ENCODE measurements at places on chromosomes 16 and 17. TPM values are rescaled to one million over a fixed set of nuclear protein-coding genes. Genes with fewer than 3 reads are reported as not detected.

- H3K27me3 ChIP-seq, result peaks cover 33% of the 10 kb centered on the region
- H3K36me3 ChIP-seq, result no peaks in the 10 kb centered on the region
- H3K27ac ChIP-seq, result no peak overlapping the region
- DNase-seq, result no peak
- H3K4me1 ChIP-seq, result no peaks in the 10 kb centered on the region
- no peak overlapping the region for H3K4me3 ChIP-seq
These were observed 41.6 kb downstream of the MAPT start for GRCh38 chr17:45935710-45936509.

DNA sequence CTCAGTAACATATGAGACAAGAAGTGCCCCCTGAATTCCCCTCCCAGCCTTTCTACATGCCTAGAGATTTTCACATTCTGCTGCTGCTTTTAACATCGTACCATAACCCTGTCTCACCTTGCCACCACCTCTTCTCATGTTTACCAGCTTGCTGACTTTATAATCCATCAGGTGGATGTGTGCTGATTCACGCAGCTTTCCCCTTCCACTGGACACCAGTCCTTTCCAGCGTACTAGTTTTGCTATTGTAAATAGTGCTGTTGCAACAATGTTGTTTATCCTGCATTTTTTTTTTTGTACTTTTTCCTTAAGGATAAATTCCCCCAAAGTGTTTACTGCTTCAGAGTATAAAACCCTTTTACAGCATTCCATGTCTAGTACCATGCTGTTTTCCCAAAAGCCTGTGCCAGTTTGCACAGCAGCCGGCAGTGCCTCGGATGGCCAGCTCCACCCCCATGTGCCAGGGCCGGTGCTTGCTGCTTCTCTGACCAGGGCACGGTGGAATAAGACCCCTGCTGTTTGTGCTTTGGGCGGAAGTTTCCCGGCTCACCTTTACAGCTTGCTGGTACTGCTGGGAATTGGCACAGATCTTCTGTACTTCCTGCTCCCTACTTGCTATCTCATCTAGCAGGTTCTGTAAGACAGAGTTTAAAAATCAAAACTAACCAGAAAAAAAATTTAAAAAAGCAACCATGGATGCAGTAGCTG is 41.3 kb downstream of the UBN1 start:
- H3K4me1 ChIP-seq, result no peaks in the 10 kb centered on the region
- H3K27me3 ChIP-seq, result no peaks in the 10 kb centered on the region
- H3K27ac ChIP-seq, result no peak overlapping the region

DNA sequence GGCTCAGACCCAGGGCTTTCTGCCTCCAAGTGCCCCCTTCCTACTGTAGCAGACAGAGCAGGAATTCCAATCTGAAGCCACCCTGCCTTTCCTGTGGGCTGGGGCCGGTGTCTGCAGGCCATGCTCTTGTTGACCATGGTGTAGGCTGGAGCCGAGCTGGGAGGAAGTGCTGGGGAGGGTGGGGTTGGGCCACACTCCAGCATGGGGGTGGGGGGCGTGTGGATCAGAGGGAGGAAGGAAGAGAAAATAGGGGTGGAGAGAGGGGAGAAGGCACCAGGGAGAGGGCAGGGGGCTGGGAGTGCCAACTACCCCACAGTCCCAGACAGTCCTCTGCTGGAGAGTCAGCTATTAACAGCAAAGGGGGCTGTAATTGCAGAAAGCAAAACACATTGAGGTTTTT is 54.3 kb upstream of the JPH3 start:
- no peak overlapping the region for H3K4me3 ChIP-seq
- H3K4me1 ChIP-seq, result no peaks in the 10 kb centered on the region
- no peak for DNase-seq

DNA sequence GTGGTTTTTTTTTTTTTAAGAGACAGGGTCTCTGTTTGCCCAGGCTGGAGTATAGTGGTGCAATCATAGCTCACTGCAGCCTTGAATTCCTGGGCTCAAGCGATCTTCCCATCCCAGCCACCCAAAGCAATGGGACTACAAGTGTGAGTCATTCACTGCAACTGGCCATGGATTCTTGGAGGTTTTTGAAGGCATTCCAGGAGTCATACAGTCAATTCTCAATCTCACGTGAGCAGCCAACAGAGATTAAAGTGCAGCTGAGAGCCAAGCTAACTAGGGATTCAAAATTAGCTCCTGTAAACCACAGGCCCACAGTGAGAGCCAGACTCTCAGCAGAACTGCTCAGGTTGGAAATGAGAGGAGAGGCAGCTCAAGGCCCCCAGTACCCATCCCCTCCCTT is 30.2 kb downstream of the XPO6 start:
- H3K4me1 ChIP-seq, result peaks cover 73% of the 10 kb centered on the region
- peak overlapping the region; percentile 93 for H3K27ac ChIP-seq
- no peak for DNase-seq
- peaks cover 47% of the 10 kb centered on the region for H3K36me3 ChIP-seq
- peak overlapping the region; percentile 25 for H3K4me3 ChIP-seq

DNA sequence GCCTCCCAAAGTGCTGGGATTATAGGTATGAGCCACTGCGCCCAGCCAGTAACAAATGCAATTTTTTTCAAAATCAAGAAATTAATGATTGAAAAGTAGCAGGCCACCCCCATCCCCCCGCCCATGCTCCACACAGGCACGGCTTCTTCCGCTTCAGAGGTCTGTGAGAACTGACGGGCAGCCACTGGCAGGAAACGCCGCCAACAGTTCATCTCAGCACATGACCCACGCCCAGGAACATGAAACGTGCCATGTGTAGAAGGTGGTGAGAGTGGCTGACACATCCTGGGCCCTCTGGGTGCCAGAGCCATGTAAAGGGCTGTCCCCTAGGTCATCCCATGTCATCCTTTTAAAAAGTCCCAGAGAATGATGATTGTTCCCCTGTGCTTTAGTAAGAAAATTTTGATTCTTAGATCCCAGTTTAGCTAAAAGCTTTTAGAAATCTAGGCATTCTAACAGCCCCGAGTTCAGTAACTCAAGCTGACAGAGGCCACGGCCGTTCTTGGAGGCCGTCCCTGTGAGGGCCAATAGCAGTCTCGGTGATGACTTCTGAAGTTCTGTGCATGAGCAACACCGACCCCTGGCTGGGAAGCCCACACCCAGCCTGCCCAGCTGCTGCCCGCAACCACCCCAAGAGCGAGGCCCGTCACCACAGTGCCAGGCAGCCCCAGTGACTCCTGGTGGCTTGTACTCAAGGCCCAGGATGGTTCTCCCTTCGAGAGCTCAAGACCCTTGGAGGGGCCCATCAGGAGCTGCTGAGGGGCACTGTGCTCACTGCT is 52.1 kb downstream of the KLHDC4 start:
- H3K4me1 ChIP-seq, result peaks cover 3% of the 10 kb centered on the region
- peaks cover 25% of the 10 kb centered on the region for H3K36me3 ChIP-seq
- no peak overlapping the region for H3K4me3 ChIP-seq
- H3K27ac ChIP-seq, result peak overlapping the region; percentile 67
- no peak for DNase-seq

- H3K4me1 ChIP-seq, result no peaks in the 10 kb centered on the region
- no peak overlapping the region for H3K4me3 ChIP-seq
- no peak for DNase-seq
- no peaks in the 10 kb centered on the region for H3K36me3 ChIP-seq
These were observed 228.1 kb downstream of the BCAS3 start for GRCh38 chr17:60905709-60906108.

- DNase-seq, result no peak
- no peaks in the 10 kb centered on the region for H3K27me3 ChIP-seq
- no peak overlapping the region for H3K4me3 ChIP-seq
These were observed 177.4 kb downstream of the RBFOX1 start for GRCh38 chr16:7509963-7510601.

The CCL1 gene
- 264 TPM for total RNA-seq

DNA sequence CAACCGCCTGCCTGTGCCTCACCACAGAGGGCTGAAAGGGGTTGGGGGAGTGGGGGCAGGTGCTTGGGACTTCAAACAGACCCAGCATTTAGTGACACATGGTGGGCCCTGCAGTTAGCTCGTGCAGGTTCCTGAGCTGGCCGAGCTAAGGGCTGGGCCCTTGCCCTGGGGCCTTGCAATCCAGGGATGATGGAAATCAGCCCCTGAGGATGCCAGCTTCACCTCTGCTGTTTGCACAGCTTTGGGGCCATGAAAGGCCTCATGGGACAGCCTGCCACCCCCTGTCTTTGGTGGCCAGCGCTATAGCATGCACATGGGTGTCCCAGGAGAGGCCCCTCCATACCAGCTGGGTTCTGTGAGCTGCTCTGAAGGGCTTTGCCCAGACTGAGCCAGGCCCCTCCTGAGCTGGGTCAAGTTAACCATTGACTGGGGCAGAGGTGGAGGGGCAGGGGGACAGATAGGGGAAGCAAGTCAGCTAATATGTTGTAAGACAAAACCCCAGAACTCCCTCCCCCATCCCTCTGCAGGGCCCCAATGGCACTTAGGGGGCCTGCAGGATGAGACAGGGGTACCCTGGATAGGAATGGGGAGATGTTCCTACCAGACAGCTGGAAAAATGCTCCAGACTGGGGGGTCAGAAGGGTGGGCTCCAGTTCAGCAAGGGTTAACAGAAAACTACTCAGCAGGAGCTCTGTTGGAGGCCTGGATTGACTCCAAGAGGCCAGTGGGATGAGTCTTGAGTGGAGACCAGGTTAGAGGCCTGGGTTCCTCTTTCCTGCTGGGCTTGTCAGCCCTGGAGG is 692 bp downstream of the PRR15L start:
- H3K36me3 ChIP-seq, result no peaks in the 10 kb centered on the region
- no peak overlapping the region for H3K4me3 ChIP-seq
- H3K27ac ChIP-seq, result no peak overlapping the region
- peaks cover 2% of the 10 kb centered on the region for H3K27me3 ChIP-seq
- DNase-seq, result no peak

The FLYWCH1 gene
- 61.1 TPM for total RNA-seq

DNA sequence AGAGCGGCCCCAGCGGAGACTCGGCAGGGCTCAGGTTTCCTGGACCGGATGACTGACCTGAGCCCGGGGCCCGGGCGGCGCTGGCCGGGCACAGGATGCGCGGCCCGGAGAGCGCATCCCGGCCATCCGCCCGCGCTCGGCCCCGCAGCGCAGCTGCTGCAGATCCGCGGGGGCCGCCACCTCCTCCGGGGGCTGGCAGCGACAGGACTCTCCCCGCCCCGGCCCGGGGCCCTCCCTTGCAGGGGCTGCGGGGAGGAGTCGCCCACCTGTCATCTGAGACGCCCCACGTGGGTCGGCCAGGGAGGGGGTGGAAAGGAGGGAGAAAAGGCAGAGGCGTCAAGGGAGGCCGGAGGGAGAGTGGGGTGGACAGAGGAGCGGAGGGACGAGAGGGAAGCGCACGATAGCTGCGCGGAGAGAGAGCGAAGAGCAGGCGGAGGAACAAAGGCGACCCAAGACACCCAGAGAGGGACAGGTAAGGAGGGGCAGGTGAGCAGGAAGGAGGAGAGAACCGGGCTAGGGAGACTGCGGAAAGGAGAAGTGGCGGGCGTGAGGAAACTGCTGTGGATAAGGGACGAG is 471 bp upstream of the PRKAR1A start:
- H3K4me3 ChIP-seq, result peak overlapping the region; percentile 92
- no peaks in the 10 kb centered on the region for H3K27me3 ChIP-seq
- peak overlapping the region; percentile 98 for H3K27ac ChIP-seq
